ENCODE measurements at places on chromosomes 12 and 14.

DNA sequence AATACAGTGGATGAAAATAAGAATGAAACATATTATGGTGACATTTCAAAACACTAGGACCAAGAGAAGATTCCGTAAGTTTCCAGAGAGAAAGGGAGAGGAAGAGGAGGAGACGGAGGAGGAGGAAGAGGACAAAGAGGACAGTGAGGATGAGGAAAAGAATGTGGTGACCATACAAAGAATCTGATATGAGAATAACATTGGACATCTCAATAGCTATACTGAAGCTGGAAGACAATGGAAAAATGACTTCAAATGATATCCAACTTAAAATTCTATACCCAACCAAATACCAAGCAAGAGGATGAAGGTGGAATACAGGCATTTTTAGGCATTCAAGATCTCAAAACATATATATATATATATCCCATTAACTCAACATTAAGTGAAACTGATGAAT, 173.4 kb downstream of the PAWR start:
- no peak for DNase-seq

GRCh38 chr14:20556500-20557211, 4.2 kb downstream of the RNASE9 start:
- no peak for DNase-seq

DNA sequence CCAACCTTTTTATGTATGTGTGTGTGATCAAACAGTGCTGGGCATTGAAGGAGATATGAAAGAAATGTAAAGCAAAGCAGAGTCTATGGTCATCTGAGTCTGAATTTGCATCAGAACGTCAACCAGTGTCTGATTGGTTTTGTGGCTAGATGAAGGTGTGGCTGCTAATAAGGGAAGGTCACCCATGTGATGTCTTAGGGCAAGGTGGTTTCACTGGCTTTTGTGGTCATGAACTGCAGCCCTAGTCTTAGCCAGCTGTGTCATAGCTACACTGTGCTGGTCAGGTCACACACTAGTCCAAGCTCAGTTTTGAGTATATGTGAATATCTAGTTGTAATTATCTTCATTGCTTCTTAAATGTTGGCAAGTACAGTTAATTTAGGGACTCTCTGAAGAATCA, 105.8 kb downstream of the TGFB3 start:
- DNase-seq = no peak

- DNase-seq = no peak
These were observed 5.2 kb downstream of the WDR20 start for GRCh38 chr14:102144914-102145313.

GRCh38 chr12:80187660-80188090, 88.3 kb downstream of the OTOGL start:
- DNase-seq = peak; percentile 37

DNA sequence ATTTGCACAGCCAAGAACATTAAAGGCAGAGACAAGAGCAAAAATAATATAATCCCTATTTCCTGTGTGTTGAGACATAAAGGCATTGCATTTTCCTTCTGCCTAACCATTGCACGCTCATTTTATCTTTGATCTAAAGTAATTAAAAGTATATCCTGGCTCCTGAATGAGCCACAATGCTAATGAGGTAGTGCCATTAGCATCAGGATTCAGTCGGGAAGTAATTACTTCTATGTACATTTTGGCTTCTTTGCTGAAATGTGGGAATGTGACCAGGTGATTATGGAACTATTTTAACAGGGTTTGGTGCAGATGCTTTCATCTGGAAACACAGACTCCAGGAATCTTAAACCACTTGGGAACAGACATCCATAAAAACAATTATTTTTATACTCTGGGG, 77.4 kb downstream of the TMTC1 start:
- DNase-seq = no peak

DNA sequence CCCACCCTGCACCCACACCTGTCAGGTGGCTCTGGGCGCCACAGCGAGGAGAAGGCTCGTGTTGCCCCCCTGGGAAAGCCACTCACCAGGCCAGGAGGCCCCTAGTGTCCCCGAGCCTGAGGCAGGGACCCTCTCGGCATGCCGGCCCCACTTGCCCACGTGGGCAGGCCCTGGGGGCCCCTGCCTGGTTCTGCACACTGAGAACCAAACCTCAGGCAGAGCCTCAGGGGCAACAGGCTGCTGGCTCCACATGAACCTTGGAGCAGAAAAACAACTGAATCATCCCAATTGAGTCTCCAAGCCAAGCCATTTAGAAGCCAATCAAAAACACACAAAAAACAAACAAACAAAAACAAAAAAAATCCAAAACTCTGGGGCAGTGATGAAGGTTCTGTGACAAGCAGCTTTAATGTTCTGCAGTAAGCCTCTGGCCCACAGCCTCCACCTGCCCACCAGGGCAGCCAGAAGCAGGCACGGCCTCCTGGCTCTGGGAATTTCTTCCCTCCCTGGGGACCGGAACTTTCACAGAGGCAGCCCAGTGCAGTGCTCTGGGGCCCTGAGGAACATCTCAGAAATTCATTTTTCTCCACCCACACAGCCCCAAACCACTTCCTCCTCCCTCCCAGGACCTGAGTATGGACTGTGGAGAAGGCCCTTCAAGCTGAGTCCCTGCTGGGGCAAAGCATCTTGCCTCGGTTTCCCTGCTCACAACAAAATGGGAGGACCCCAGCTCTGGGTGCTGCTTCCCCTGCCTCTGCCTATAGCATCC, 90.2 kb downstream of the CHGA start:
- DNase-seq = no peak

DNA sequence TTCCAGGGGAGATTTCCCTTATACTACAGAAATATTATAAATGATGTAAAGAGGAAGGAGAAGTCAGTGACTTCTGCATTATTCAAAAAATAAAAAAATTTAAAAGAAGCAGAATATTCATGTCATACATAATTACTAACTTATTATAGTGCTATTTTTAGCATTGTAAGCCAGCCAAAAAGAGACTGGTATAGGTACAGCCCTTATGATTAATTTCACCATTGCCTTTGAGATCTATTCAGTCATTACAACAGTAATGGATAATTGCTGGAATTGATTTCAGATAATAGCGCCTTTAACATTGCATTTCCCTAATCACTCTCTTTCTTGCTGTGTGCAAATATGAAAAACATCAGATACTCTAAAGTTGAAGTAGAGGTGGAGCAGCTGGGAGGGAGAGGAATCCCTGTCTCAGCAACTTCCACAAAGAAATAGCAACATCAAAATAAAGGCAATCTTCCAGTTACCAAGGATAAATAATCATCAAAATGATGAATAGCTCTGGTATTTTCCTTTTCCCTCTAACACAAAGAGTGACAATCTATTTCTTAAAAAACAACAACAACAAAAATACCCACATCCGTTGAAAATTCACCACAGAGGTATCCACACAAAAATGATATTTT, 71.8 kb upstream of the OVCH1 start:
- no peak for DNase-seq

DNA sequence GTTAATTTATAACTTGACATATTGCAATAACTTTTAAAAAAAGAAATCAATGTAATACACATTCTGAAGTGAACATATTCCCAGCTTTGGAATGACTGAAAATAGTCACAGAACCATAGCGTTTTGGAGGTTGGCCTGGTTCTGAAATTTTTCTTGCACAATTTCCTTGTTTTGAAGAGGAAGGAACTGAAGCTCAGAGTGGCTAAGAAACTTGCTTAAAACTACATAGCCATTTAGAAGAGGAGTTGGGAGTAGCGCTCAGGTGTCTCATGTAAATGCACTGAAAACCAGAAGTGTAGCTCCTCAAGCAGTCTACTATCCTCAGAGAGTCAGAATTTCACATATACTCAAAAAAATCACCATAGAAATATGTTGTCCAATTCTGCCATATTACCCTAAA, 41.2 kb downstream of the SLC38A1 start:
- no peak for DNase-seq

DNA sequence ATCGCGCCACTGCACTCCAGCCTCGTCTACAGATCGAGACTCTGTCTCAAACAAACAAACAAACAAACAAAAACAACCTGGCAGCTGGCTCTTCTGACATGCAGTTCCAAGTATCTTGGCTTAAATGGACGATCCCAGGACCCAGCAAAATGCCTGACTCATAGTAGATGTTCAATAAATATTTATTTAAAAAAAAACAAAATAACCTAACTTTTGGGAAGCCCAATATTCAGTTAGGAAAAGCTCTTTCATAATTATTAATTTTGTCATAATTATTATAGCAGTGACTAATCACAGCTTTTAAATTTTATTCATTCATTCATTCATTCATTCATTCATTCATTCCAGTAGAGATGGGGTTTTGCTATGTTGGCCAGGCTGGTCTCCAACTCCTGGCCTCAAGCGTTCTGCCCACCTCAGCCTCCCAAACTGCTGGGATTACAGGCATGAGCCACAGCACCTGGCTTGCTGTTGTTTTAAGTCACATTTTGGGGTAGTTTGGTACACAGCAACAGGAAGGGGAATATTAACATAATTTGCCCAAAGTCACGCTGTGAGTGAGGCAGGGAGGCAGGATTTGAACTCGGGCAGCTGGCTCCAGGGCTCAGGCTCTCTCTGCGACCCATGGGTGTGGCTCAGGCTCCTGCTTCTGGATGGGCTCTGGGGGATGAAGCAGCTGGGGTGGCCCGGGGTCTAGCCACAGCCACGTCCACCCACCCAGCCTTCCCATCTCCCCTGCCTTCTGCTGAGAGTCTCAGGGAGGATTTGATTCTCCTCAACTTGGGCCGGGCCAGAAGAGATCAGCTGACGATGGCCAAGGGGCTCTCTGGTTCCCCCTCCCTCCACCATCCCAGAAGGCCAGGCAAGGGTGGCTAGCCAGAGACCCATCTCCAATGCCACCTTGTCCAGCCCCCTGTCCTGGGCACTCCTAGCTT, 2.4 kb downstream of the SDS start:
- DNase-seq = no peak

GRCh38 chr12:26702741-26703140, 130.3 kb downstream of the ITPR2 start:
- DNase-seq = no peak

GRCh38 chr14:58265401-58265800, 20.8 kb downstream of the PSMA3 start:
- DNase-seq = no peak

DNA sequence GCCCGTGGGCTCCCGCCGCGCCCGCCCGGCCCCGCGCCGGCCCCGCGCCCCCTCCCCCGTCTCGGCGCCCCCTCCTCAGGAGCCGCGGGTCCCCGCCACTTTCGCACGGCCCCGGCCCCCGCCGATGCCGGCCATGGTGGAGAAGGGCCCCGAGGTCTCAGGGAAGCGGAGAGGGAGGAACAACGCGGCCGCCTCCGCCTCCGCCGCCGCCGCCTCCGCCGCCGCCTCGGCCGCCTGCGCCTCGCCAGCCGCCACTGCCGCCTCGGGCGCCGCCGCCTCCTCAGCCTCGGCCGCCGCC, 263 bp downstream of the RCOR1 start:
- no peak for DNase-seq

DNA sequence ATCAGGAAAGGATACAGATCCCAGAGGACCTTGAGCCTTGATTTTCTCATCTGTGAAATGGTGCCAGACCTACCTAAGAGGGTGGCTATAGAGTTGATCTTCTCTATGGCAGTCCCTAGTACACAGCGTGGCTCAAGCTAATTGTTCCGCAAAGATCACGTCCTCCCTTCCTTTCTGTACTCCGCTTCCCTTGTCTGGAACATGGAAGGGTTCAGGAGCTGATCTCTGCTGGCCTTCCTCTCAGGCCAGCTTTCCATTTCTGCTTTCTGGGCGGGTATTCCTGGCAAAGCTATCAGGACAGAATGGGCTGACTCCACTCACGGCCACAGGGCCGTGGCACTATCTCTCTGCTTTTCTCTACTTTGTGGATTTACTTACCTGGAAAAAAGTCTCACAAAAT, 6.5 kb downstream of the CAMKK2 start:
- no peak for DNase-seq

- no peak for DNase-seq
These were observed 54.0 kb downstream of the GPATCH2L start for GRCh38 chr14:76205708-76206107.

DNA sequence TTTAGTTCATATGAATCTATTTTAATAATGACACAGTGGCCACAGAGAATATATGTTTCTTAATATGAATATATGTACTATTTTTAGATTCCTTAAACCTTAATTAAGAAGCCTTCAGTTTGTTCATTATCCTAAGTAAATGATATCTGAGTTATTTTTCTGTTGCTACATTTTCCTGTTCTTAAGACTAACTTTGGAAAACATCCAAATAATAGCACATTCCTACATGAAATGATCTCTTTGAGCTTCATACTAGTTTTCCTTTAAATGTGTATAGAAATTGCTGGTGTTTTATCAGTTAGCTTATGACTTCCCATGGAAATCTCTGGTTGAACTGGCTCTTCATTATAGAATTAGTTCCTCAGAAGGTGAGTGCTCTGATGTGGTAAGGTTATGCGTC, 72.1 kb downstream of the POLR3B start:
- DNase-seq = no peak

GRCh38 chr12:28885928-28886327, 263.1 kb upstream of the FAR2 start:
- no peak for DNase-seq

GRCh38 chr12:53044896-53045695, 4.8 kb upstream of the TNS2 start:
- no peak for DNase-seq

- DNase-seq = no peak
These were observed 74.9 kb upstream of the SLCO1C1 start for GRCh38 chr12:20620261-20620660.

DNA sequence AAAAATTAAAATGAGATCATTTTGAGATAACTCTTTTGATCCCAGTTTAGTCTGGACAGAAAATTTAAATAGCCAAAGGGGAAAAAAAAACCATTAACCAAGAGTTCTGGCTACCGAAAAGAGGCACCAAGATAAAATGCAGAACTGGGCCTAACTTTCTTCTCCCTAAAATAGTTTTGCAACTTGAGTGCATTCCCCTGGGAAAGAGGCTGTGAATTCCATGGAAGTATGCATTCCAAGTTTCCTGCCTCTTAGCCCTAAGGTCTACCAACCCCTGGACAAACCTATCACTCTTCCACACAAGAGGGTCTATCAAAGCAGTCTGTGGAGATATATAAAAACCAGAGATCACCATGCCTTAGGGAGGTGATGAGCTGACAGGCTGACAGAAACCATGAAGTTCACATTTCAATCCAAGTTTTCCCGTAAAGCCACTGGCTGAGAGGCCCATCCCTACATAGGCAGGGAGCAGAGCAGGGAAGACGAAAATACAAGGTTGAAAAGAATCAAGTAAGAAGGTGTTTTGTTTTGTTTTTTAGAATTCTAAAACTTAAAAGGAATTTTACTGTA, 33.8 kb downstream of the DCP1B start:
- no peak for DNase-seq

GRCh38 chr12:116933091-116933490, 22.3 kb downstream of the FBXW8 start:
- DNase-seq = no peak

DNA sequence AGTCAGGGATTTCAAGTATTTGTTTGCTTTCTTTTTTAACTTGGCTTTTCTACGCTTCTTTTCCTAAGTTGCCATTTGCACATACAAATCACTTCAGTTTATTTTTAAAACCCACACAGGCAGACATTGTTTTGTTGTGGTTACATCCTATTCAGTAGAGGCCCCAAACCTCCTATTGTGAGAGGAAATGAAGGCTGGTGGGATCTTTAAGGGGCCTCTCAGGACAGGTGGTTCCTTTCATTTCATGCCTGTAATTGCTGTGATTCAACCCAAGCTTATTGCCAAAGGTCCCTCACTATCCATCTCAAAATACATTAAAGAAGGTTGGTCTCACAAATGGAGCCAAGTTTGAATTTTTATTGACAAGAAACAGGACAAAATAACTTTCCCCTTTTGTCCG, 257.1 kb downstream of the ADAMTS20 start:
- no peak for DNase-seq

GRCh38 chr12:124595444-124595843, 28.0 kb upstream of the NCOR2 start:
- DNase-seq = no peak

GRCh38 chr12:79552192-79552591, 138.6 kb downstream of the PAWR start:
- DNase-seq = no peak

Data from HS-5 (cell line).